ENCODE measurements at places on chromosomes 12 and 14.
A peak's percentile ranks its signal among the peaks of the same experiment; 100 is the strongest.

- no peak for DNase-seq
Measured at GRCh38 chr12:132423251-132423819, 66.6 kb upstream of the FBRSL1 start.

DNA sequence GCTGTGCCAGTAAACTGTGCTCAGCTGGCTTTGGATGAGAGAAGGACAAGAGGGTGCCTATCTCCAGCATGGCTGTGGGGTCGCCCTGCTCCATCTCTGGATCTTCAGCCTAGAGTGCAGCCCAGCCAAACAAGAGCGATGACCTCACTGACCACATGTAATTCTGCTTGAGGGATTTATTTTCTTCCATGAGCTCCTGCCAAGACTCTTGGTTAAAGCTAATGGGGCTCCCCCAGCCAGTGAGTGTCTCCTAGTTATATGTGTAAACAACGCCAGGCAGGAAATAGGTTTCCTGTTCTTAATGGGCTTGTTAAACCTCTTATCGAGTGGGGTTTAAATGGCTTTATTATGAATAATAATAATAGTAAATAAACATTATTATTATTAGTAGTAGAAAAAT, 397.2 kb downstream of the NRXN3 start:
- no peak for DNase-seq

DNA sequence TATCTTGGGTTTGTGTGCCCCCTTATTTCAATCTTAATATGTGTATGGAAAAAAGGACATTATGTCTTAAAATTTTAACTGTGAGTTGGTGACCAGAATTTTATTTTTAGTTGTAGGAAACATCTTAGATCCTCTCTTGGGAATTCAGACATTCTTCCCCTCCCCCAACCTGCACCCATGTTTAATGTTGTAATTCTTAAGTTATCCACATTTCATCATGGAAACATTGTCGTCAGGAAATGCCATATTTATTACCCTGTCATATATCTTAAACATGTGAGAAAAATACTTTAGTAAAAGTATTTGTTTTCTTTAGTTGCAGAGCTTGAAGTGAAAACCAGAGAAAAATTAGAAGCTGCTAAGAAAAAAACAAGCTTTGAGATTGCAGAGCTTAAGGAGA, 30.3 kb downstream of the YEATS4 start:
- no peak for DNase-seq

DNA sequence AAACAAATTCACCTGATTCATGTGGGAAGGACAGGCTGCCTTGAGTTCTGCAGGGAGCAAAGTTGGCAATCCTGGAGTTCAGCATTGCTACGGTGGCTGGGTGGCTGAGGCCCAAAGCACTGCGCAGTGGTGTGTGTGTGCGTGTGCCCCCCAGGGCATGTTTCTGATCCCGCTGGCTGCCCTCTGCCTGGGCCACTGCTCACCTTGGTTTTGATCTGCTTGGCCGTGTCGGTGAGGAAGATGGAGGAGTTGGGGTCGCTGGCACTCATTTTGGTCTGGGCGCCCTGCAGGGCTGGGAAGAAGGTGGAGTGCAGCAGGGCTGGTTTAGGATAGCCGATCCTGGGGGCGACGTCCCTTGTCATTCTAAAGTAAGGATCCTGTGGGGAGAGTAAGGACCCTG, 19.1 kb downstream of the SLC25A47 start:
- no peak for DNase-seq

GRCh38 chr12:2795291-2796186, 769 bp downstream of the FKBP4 start:
- peak; percentile 66 for DNase-seq

DNA sequence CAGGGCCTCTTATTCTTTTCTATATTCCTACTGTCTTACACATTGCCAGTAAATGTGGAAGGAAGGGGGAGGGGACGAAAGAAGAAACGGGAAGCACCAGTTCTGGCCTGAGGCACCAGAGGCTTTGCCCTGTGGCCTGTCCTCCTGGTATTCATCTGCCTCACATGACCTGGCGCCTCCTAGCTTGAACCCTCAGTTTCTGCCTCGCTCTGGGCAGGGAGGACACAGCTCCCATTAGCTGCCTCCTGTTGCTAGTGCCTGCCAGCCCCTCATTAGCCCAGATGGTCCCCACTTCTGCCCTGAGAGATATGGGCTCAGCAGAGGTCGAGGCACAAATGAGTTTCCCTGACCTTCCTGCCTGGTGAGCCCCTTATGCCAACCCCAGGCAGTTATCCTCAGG, 3.0 kb upstream of the PLEKHG6 start:
- DNase-seq: no peak

Data from activated effector memory CD4-positive, alpha-beta T cell treated with Interleukin-2 at 50 U/mL for 16 hours (primary cell).